ENCODE measurements at places on chromosomes 3 and 15. TPM values are rescaled to one million over a fixed set of nuclear protein-coding genes. Genes with fewer than 3 reads are reported as not detected.

DNA sequence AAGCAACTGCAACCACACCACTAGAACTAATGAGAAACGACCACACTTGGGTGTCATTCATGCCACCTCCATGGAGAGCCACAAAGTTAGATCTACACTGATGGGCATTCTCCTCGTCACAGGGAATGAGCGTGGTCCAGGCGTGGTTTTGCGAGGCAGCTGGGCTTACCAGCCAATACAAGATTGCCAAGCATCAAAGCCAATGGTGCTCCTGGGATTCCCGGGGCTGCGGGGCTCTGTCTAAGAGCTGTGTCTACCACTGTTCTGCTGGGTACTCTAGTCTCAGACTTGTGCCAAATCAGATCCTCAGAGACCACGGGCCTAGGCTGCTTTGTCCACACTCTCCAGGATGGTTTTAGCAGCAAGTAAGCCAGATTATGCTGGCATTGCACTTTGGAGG is 43.8 kb downstream of the RAB6B start:
- DNase-seq: no peak

The NMB gene
- 2.8 TPM for polyA plus RNA-seq

DNA sequence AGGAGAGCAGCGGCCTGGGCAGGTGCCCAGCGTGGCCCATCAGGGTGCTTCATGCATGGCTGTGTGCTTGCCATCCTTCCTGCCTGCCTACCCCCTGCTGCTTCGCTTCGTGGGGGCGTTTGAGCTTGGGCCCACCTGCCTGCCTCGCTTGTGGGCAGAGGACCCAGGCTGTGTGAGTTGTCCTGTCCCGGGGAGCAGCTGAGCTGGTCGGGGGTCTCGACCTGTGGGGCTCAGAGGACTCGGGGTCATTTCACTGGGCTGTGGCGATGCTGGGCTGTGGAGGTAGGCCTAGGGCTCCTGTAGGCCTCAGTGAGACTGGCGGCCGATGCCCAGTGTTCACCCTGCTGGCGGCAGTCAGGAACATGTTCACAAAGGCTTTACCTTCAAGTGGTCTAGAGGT is 12.1 kb upstream of the STAB1 start:
- DNase-seq: no peak

- no peak for DNase-seq
Observed at GRCh38 chr15:83970295-83970890, 265.2 kb upstream of the GOLGA6L4 start.

The NEDD4 gene
- 18.1 TPM for polyA plus RNA-seq

DNA sequence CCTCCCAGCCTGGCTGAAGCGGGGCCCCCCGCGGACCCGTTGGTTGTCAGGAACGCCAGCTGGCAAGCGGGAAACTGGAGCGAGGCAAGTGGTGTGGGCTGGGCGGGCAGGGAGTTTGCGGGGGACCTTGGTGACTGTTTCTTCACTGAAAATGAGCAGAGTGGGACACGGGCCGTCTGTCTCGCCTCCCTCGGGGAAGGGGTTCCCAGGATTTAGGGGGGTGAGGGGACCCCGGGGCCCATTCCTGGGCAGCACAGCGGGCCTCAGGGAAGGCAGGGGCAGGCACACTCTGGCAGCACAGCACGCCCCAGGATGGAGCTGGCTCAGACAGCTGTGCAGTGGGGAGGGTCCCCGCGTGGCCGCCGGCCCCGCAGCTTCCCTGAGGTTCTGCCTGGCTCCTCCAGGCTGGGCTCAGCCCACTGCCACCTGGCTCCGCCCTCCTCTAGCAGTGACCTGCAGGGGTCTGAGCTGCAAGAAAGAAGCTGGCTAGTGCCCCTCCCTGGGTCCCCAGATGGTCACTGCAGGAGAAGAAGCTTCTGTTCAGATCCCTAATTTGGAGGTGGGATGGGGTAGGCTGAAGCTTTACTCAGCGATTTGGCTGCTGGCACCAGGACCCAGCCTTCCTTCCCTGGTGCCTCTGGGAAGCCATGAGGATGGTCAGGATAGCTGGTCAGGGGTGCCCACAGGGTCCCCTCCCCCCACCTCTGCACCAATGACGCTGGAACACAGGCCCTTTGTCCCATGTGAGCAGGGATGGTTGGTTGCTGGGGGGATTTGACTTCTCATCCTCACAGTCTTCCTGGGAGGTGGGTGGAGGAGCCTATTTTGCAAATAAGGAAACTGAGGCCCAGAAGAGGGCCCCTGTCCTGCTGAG is 90.4 kb downstream of the TBC1D2B start:
- DNase-seq: peak; percentile 42

GRCh38 chr15:89870688-89871288 is 23.0 kb downstream of the AP3S2 start:
- DNase-seq: no peak

The PLCL2 gene
- 8.1 TPM for polyA plus RNA-seq

DNA sequence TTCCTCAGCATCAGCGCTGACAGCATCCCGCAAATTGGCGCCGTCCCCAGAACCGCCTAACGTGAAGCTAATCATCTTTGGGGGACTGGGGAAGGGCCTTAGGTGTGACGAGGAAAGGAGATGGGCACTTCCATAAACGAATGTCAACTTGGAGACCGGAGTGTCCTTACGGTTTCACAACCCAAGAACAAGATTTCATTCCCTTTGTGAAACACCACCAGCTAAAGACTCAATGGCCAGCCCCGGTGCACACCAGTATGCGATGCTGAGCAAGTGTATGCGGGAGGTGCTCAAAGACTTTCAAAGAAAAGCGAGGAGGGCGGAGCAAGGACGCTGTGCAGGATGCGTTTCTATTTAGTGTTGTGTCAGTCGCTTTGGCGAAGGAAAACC is 759 bp upstream of the TTBK2 start:
- no peak for DNase-seq

- no peak for DNase-seq
Observed at GRCh38 chr3:114394551-114394950, 100.7 kb downstream of the TIGIT start.

DNA sequence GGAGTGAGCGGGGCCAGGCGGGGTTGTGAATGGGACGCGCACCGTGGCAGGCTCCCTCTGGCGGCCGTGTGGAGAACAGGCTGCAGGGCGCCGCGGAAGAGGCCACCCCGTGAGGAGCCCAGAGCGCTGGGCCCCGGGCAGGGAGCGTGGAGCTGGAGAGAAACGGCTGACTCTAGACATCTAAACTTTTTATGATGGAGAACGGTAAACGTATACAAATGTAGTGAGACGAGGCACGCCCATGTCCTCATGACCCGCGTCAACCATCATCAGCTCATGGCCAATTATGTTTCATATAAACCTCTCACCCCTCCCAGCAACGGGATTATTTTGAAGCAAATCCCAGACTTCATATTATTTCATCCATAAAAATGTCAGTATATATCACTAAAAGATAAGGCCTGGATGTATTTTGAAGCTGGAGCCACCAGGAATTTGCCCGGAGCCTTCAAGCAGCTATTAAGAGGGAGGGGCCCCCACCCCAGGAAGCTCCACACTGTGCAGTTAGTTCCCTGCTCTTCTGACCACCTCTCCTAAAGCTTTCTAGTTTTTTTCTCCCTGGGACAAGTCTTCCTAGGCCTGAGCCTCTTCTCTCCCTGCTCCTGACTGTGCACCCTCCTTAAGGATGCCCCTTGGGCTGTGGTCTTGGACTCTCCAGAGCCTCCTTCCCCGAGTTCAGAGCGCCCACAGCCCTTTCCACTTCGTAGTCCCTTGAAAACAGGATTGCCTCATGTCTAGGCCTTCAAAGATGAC is 149.5 kb downstream of the SMAD6 start:
- peak; percentile 79 for DNase-seq

GRCh38 chr3:30655187-30655812 is 48.9 kb downstream of the TGFBR2 start:
- no peak for DNase-seq

- DNase-seq: no peak
Observed at GRCh38 chr3:131883711-131884407, 151.0 kb downstream of the CPNE4 start.

The AGTR1 gene
- 24.1 TPM for polyA plus RNA-seq

DNA sequence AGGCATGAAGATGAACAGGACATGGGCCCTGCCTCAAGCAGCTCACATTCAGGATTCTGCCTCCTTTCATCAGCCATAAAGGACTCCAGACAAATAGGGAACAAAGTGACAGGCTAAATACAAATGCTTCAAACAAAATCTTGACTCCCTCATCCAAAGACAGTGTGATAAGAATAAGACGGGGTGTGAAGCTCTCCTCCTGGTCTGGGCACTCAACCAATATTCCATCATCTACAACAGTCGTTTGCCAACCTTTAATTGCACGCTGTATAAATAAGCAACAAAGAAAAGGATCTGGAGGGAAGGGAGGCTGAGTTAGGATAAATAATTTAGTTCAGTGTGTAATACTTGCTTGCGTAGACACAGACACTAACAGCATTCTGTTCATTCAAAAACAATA is 5.4 kb downstream of the CCDC54 start:
- DNase-seq: no peak

DNA sequence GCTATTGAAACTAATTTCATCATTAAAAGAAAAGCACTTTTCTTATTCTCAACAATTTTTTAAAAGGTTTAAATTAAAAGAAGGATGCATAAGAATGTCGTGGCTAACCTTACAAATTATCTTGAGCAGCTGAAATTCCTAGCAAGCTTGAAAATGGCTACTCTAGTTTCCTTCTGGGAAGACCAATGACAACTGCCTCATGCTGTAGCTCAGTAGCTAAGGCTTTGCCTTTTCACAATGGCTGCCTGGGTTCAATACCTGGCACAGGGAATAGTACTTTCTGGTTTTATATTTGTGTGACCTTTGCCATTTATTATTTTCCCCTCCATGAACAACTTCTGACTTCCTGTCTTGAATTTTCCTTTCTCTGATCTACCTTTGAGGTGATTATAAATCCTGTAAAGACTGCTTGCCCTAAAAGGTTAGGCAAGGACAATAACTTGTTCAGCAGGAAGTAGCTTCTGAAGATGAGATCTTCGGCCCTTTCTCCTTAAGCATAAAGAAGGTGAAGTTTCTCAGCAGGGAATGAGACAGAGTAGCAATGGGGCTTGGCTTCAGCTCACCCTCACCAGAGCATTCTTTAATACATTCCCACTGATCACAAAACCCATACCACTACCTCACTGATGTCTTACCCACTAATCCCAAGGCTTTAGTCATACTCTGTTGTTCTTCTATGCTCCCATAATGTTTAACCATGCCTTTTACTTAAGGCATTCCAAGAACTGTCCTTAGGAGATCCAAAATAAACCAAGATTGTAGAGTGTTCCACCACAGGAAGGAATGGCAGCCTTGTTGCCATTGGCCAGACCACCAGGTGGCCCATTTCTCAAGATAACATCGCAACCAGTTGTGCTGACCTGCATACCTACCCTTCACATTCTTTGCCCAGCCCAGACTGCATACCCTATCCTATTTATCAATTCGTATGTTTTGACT is 276.8 kb downstream of the ULK4 start:
- DNase-seq: no peak

The SLC15A2 gene
- polyA plus RNA-seq: 28.0 TPM

- DNase-seq: no peak
Observed at GRCh38 chr3:50118237-50118636, 29.5 kb downstream of the RBM5 start.

DNA sequence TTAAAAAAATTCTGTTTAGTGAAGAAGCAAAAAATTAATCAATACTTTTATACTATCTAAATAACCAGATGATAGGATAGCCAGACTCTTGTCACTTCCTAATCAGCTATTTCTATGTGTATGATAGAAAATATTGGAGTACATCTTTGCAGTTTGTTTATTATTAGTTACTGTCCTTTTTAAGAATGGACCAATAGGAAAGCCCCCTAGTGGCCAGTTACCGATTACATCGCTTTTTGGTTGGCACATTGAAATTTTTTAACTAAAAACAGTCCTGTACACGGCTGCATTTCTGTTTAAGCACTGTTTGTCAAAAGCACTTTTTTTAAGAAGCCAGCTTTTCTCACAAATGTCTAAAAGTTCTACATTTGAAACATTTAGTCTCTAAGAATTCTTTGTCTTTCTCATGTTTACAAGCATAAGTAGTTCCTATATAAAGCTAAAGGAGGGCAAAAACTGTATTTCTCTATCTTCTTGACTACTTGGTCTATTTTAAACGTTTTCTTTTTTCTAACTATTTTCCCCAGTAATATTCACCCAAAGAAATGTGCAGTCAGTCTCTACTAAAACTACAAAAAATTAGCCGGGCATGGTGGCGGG is 253.2 kb upstream of the LRTM1 start:
- no peak for DNase-seq

The GOLGA6L9 gene
- 10.6 TPM for polyA plus RNA-seq

The CPNE4 gene
- 1.5 TPM for polyA plus RNA-seq

- no peak for DNase-seq
Observed at GRCh38 chr3:23324745-23325144, 121.6 kb downstream of the UBE2E2 start.

DNA sequence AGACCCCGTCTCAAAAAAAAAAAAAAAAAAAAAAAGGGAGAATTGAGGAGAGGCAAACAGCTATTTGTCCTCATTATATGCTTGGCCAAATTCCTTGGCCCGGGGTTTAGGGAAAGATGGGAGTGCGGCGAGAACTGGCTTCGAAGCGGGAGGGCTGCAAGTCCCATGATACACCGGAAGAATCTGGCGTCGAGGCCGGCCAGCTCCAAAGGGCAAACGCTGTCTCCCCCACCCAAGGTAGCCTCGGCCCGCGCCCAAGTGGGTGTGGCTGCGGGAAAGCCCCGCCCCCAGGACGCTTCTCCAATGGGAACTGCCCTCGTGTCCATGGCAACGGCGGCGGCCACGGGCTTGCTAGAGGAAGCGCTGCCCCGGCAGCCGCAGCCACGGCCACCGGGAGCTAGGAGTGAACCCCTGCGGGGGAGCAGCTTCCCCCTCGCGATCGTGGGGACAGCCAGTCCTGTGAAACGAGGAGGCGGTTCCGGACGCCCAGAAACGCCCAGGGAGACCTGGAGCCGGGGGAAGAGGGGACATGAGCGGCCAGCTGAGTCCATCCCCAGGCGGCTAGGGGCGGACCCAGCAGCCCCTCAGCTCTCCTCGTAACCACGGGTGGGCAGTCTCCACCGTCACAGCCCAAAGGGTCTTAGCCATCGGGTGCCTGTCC is at the start of gene TTLL13:
Gene TTLL13 (plus strand): TSS at position 354 of the 661 bp plus-strand sequence. CDS start 1,075 bp downstream, outside the sequence.
- DNase-seq: peak; percentile 85

The SLC22A14 gene
- polyA plus RNA-seq: 0.19 TPM

The SAXO2 gene
- polyA plus RNA-seq: 21.4 TPM

GRCh38 chr3:100184948-100185570 is 70.8 kb upstream of the FILIP1L start:
- peak; percentile 23 for DNase-seq

The SRGAP3 gene
- 20.3 TPM for polyA plus RNA-seq

DNA sequence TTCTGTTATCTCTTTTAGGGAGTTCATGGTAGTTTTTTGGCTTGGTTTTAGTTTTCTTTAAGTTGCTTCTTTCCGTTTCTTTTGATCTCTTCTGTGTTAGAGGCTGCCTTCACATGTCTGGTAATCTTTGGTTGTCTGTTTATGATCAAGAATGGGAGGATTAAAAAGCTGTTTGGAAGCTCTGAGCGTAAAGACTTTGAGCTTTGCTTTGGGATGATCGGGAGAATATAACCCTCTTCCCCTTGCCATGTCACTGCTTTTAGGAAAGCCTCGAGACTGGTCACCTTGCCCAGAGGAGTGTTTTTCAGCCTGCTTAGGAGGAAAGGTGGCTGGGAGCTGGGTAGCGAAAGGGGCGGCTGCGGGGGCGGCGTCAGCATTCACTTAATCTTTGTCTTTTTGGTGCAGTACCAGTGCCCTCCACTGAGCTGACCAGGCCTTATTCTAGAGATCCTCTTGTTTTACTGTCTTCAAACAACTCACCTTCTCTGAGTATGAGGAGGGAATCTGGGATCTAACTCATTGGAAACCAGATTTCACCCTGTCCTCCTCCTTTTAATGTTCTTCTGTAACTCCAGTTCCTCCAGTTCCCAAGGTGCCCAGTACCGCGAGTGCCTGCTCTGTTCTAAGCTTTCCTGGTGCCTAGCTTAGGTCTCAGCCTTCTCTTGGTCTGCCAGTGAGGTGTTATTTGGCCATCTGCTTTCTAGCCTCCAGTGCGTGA is 15.5 kb downstream of the TATDN2 start:
- no peak for DNase-seq

Measured in right lung (tissue), 10 donors.